Uterus (tissue), 4 donors: ENCODE measurements at places on chromosomes 2 and 18. TPM values are rescaled to one million over a fixed set of nuclear protein-coding genes. Genes with fewer than 3 reads are reported as not detected.

FASTKD2 gene
- 77.4 TPM for total RNA-seq

PROM2 gene
- 1.5 TPM for total RNA-seq

SLC14A1 gene
- 26.0 TPM for total RNA-seq

MTCL1 gene
- total RNA-seq, result not detected

NAT8 gene
- total RNA-seq, result not detected

FN1 gene
- total RNA-seq, result 1,074 TPM

HPCAL1 gene
- total RNA-seq, result 122 TPM

LOXHD1 gene
- total RNA-seq, result not detected

ACP1 gene
- total RNA-seq, result 72.0 TPM

ERFE gene
- total RNA-seq, result not detected

TCF23 gene
- 19.4 TPM for total RNA-seq

IAH1 gene
- total RNA-seq, result 59.1 TPM

SIX2 gene
- total RNA-seq, result 0.48 TPM
